ENCODE measurements at places on chromosomes 12 and 14.
A peak's percentile ranks its signal among the peaks of the same experiment; 100 is the strongest.

DNA sequence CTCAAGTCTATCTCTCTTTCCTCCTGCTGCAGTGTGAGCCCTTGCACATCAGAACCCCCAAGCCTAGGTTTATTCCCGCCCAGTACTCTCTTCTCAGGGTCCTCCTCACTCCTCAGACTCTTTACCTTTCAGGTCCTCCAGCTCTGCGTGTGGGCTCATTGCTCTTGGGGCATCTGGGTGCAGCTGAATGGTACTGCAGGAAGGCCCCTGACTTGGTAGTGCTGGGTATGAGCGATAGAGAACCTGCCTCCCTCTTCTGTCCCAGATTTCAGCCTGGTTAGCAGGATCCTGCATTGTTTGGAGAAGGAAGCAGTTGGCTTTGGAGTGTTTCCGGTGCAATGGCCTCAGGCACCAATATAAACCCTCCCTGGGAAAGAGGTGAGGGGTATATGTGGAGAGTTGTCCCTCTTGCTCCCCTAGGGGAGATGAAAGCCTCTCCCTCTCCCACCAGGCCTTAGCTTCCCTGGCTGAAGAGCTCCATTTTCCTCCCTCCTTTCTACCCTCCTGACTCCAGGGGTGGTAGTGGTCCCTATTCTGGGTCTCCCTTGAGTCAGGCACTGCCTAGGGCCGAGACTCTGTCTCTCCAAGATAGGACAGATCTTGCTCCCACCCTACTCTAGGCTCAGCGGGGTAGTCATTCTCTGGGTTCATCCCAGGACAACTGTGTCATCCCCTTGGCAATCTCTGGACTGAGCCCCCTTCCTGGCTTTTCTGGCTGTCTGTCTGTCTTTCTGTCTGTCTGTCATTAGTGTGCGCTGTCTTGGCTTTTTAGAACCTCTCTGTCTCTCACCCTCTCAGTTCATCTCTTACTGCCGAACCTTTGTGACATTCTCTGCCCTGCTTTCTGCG lies 3.8 kb downstream of the LRP1 start:
- DNase-seq = no peak

GRCh38 chr14:103070263-103070885 lies 13.0 kb upstream of the CDC42BPB start:
- DNase-seq = no peak

- peak; percentile 62 for DNase-seq
Observed at GRCh38 chr12:31324116-31324844, 1.7 kb downstream of the SINHCAF start.

DNA sequence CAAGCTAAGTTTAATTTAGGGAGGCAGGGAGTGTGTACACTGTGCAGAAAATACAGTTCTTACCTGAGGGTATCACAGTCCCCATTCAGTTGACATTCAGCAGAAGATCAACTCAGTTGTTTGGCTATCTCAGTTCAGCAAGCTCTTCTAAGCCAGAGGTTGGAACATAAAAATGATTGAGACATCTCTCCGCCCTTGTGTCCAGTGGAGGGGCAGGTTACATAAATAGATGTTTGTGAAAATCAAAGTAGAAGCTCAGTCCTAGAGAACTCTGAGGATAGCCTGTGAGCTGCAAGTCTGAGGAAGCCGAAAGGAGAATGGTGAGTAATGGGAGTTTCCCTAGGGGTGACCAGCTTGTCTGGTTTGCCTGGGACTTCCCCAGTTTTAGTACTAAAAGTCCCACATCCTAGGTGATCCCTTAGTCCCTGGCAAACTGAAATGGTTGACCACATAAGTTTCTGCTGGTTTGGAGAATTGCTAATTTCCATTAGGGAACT lies 251.4 kb upstream of the ATP2B1 start:
- no peak for DNase-seq

- DNase-seq = no peak
Observed at GRCh38 chr14:64363265-64363846, 24.8 kb upstream of the MTHFD1 start.

DNA sequence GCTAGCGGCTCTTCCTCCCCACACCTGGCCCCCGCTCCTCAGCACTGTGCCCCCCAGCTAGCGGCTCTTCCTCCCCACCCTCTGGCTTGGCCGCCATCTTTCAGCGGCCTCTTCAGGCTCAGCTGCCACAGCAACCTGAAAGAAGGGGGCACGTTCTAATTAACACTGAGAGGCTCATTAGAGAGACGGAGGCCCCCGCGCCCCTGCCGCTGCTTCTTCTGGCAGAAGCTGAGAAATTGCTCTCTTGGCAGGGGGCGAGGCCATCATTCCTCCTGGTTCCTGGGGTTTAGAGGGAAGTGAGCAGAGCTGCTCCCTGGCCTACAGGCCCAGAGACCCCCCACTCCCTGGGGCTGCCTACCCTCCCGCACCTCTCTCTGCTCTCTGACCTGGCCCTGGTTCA lies 64.4 kb downstream of the IQSEC3 start:
- DNase-seq = no peak

DNA sequence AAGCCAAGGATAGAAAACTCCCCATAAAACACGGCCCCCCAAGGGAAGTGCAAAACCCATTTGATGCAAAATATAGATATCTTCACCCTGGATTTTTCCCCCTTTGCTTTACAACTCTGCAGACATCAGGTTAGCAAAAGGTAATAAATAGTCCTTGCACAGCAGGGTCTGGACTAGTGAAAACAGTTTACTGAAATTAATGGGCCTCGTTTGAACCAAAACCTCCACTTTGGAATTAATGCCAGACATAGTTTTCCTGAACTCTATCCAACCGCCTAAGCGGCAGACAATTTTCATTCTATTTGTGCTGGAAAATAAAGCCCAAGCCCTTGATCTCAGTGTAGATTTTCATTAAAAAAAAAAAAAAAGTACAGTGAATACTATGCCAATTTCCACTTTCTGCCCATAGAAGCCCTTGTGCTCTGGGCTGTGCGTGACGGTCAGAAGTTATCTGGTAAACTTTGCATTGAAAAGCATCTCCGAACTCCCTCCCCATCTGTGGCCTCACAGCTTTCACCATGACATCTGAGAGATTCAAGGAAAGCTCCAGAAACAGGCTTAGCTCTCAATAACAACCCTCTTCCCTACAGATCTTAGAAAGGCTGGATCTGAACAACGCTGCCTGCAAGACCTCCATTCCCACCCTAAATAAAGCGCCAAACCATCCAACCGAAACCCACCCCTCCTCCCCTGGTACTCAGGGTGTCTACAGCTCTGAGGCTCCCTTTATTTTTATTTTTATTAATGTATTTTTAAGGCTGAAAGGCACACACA lies 11.0 kb upstream of the IRF2BPL start:
- peak; percentile 51 for DNase-seq

DNA sequence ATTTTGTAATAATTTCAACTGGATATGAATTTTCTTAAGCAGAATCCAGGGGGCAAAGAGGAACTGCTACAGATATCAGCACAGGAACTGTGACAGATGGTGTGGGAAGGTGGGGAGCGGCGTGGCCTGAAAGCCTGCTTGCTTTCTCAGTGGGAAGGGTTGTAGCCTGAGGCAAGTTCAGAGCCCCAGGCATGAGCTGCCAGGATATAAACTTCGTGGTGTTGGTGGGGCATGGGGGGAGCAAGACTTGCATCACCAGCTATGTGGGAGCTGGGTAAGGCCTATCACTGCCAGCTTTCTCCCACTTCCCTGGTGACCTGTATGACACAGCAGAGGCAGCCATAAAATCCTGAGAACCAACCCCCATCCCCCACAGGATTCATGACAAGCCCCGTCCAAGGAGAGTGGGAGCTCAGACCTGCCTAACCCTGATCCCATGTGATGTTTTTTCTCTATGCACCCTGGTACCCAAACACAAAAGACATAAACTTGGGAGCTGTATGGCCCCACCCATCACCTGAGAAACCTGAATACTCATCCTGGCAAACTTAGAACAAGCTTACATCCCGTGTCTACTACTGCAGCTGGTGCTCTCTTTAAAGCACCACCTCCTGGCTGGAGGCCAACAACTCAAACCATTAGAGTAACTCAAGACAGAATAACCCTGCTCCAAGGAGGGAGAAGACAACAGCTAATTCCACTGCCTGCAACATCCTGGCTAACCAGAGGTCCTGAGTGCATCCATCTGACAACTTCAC lies 16.5 kb downstream of the CLEC1A start:
- DNase-seq = no peak

GRCh38 chr14:53957739-53958138 lies 1.1 kb upstream of the BMP4 start:
- DNase-seq = no peak

GRCh38 chr12:127750076-127750840 lies 516.7 kb upstream of the TMEM132C start:
- no peak for DNase-seq

DNA sequence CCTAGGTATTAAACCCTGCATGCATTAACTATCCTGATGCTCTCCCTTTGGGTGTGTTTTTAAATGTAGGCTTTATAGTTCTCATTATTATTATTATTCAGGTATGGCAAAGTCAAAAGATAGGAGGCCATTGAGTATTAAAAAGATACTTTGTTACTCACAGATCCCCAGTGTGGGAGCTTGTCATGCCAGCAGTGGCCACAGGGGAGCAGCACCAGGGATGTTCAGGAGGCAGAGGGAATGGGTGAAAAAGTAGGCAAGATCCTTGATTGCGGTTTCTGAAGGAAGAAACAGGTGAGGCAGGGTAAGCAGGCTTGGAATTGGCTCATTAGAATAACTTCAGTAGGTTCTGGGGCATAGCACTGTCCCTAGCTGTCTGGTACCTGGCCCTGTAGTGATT lies 382.2 kb downstream of the MED13L start:
- no peak for DNase-seq

GRCh38 chr14:60353420-60353819 lies 104.4 kb downstream of the PPM1A start:
- DNase-seq = no peak

DNA sequence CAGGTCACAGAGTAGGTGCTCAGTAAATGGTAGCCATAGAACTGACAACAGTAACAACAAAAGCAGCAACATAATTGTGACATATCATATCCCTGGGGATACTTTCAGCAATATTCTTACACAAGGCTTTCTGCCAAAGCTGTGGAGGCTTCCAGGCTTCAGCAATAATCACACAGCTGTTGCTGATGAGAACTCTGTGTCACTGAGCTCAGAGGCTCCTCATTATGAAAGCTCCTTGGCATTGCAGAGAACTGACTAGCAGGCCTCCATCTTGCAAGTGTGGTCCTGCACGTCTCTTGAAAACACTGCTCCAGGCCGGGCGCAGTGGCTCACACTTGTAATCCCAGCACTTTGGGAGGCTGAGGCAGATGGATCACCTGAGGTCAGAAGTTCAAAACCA lies 97.3 kb upstream of the BTG1 start:
- DNase-seq = no peak

DNA sequence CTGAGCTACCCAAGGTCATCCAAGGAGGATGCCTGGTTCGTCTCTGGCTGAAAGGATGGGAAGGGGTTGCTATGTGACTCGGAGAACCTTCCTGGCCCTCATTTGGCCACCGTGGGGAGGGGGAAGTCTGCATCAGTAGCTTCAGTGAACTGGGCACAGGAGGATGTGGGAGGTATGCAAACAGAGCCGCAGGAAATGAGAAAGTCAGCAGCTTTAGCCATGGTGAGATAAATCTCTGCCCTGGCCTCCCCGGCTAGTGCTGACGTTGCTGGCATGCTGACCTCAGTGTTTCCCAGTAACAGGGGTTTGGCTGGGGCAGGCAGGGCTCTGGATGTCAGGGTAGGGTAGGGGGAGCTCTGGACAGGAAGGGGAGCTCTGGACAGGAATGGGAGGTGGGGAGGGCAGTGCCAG lies 2.3 kb upstream of the CEBPE start:
- no peak for DNase-seq

DNA sequence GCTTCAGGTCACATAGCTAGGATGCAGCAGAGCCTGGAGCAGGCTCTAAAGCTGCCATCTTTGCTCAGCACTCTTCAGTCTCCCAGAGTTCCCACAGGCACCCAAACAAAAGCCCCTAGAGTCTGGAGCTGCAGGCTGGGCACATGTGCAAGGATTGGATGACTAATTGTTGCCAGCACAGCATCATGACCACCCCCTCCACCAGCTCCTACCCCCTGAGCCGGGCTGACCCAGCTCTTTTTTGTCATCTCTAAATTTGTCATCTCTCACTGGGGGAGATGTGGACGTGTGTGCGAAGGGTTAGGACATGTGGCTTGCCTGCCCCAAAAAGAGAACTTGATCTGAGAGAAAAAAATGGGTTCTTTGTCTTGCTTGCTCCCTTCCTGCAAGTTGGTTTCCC lies 4.3 kb upstream of the MMP19 start:
- DNase-seq = no peak

DNA sequence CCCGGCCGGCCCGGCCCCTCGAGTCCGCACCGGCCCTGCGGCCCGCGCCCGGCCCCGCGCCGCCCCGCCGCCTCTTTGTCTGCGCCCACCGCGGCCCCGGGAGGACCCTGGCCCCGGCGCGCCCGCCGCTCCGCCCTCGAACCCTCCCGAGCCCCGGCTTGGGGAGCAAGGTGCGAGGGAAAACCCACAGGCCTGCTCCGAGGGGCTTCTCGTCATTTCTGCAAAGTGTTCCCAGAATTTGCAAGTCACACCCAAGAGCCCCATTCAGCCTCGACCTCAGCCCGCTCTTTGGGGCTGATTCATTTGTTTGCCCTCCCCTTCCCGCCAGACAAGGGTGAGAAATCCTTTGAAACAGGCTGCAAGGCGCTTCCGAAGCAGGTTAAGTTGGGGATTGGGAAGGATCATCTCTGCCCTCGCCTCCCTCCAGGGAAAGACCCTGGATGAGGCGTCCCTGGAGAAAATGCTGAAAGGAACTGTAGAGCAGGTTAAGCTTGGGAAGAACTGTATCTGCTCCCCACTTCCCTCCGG lies 325 bp upstream of the CLIP1 start:
- DNase-seq = peak; percentile 48

DNA sequence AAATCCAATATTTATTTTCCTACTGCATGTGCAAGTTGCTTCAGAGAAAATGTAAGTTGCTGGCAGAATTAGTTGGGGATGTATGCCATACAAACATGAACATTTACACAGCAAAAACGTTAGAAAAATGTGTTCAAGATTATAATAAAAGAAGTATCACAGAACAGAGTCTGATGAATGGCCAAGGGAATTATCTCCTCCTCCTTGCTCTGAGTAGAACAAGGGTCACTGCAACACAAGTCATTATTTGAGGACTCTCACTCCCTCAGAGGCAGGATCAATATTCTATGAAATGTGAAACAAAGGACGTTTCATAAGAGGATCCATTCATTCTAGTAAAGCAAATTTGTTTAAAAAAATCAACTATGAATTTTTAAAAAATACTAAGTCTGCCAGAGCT lies 177.8 kb downstream of the PRKD1 start:
- no peak for DNase-seq
